Myometrial cell (primary cell): ENCODE measurements at places on chromosomes 11 and 22. TPM values are rescaled to one million over a fixed set of nuclear protein-coding genes. Genes with fewer than 3 reads are reported as not detected.

The BET1L gene
- total RNA-seq = 44.7 and 49.1 TPM in 2 replicates

The NAV2 gene
- 13.8 and 16.8 TPM in 2 replicates for total RNA-seq

The CLTCL1 gene
- 6.9 and 8.2 TPM in 2 replicates for total RNA-seq

The BDNF gene
- total RNA-seq = 2.0 and 3.7 TPM in 2 replicates

The ENTHD1 gene
- not detected in 2 replicates for total RNA-seq
